Activated CD4-positive, alpha-beta T cell treated with anti-CD3 and anti-CD28 coated beads for 36 hours (primary cell): ENCODE measurements at places on chromosomes 5 and 9. TPM values are rescaled to one million over a fixed set of nuclear protein-coding genes. Genes with fewer than 3 reads are reported as not detected.

Gene KCNN2
- not detected for total RNA-seq

Gene LCN6
- not detected for total RNA-seq

Gene CTXN3
- total RNA-seq = not detected

Gene SLC34A3
- not detected for total RNA-seq

Gene ORM2
- not detected for total RNA-seq

Gene SH3PXD2B
- total RNA-seq = 1.3 TPM

Gene TMED9
- total RNA-seq = 83.2 TPM

Gene TTC23L
- total RNA-seq = 0.26 TPM

Gene OTP
- total RNA-seq = not detected

Gene LPAR1
- not detected for total RNA-seq

Gene MLANA
- not detected for total RNA-seq

Gene TEX48
- total RNA-seq = 0.69 TPM
